ENCODE measurements at places on chromosomes 2 and 18.
A peak's percentile ranks its signal among the peaks of the same experiment; 100 is the strongest.

- no peak for DNase-seq
Measured at GRCh38 chr2:54470266-54470938, 14.3 kb downstream of the SPTBN1 start.

DNA sequence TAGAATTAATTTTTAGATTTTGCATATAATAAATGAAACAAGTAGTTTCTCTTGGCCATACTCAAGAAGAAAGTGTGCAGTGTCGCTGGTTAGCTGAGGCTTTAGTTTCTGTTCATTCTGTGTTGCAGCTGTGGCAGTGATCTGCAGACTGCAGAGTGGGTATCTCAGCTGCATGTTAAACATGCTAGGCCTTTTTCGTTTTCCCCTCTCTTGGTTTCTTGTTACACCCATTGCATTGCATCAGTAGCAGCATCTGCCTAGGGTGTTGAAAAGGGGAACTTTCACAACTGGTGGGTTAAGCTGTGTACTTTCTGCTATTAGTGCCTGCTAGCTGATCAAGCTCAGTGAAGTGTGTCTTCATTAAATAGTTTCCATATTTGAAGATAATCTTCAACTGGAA lies 51.3 kb downstream of the ACSL3 start:
- peak; percentile 85 for DNase-seq

- peak; percentile 16 for DNase-seq
Measured at GRCh38 chr2:219627103-219628100, at the start of gene SLC4A3. SLC4A3 (plus strand) TSS chr2:219627630; CDS start chr2:219627993, 363 bp downstream.

- DNase-seq = no peak
Measured at GRCh38 chr2:62741127-62741526, 35.6 kb downstream of the EHBP1 start.

DNA sequence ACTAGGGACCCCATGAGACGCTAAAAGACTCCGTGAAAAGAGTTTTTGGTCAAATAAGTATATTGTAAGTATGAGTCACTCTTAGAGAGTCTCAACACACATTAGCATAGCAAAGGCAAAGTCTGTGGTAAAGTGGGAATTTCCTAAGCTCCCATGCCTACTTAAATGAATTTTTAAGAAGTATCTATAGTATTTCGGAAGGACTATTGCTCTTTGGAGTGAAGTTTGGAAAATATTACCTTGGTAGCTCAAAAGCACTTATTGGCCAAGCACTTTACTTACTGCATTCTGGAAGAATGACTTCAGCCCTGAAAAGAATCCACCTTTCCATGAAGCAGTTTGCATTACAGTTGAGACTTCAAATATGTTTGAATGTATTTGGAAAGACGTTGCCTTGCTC lies 57.1 kb downstream of the CAVIN2 start:
- no peak for DNase-seq

- no peak for DNase-seq
Measured at GRCh38 chr2:205175831-205176230, 506.5 kb upstream of the NRP2 start.

DNA sequence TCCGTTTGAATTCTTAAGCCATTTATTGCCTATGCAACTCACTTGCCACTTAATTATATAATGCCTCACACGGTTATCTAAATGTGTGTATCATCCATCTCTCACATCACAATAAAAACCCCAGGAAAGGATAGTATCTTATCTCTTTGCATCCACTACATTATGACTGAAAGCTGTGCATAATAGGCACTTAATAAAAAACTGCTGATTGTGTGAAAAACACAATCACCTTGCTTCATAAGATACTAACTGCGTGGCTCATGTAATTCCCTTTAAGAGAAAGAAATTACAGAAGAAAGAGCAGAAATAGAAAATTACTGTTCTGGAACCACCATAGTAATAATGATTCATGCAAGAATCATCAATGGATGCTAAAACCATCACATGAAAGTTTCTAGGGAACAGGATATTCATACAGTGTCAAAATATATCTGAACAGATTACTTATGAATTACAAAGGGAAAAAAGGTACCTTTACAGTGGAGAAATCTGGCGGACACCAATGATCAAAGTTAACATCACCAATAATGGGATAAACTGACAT lies 29.3 kb downstream of the CUL3 start:
- no peak for DNase-seq

GRCh38 chr2:75833386-75833785 lies 122.7 kb upstream of the GCFC2 start:
- no peak for DNase-seq

DNA sequence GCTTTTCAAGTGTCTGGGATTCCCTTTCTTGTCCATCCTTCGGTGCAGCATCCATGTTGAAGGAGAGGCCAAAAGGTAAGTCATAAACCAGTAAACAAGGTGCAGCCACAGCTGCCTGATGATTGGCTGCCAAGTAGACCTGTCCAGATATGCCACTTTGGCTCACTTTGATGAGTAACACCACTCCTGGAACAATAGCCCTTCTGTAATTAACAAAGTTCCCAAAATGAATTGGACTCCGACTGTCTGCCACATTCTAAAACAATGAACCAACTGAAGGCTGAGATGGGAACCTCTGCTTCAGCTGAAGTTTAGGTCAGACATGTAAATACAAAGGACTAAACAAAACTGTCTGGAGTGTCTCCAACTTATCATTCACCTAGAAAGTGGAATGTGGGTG lies 82.2 kb upstream of the LGALSL start:
- no peak for DNase-seq

DNA sequence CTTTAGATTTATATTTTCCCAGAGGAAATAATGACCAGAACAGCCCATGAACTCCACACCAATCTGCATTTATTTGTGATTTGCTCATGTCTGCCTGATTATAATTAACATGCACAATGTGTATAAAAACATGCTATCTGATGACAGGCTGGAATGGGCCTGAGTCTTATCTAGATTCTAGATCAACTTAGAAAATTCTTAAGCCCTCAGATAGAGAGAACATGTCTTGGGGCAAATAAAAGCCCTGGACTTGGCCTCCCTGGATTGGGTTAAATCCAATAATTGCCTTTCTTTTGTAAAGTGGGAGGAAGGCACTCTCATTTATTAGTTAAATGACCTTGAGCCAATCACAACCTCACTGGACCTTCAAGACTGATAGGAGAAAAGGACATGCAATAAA lies 61.8 kb downstream of the EVA1A start:
- no peak for DNase-seq

- DNase-seq = no peak
Measured at GRCh38 chr2:54695378-54695777, 28.1 kb upstream of the EML6 start.

GRCh38 chr2:40512256-40512655 lies 60.4 kb upstream of the SLC8A1 start:
- DNase-seq = no peak

- no peak for DNase-seq
Measured at GRCh38 chr2:146615778-146616177, 1229.1 kb upstream of the ACVR2A start.

DNA sequence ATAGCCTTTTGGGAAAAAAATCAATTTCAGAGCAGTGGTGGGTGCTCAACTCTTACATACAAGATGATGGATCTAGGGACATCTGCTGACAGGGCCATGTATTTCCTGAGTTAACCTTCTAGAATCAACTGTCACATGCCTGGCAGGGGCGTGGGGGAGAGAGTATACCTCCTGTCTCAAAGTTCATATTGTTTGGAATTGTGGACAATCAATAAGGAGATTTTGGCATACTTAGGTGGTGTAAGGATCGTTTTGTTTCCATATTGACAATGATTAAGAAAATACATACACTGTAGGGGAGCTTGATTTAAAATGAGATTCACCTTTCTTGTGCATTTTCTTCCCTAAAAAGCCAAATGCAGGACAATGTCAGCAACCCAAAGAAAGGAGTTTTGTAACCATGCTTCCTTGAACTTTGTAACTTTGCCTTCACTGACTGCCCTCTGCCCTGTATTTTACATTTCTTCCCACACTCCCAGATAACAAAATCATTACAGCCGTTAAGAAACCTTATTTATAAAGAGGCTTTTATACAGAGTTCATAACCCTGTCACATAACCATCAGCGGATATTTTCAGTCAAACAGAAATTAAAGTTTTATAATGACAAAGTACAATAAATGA lies 88.4 kb downstream of the MEP1B start:
- DNase-seq = no peak

DNA sequence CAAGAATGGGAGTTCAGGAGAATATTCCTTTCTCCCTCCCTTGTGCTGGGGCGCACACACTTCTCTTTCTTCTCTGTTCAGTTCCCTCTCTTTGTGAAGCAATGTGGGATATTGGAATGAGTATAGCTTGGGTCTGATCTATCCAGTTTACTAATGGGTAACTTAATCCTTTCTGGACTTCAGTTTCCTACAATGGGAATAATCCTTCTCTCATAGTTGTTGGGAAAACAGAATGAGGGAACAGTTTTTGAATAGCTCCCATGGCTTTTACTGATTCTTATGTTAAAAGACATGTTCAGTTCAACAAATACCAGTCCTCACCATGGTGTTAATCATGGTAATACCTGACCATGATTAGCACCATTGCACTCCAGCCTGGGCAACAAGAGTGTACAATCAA lies 93.1 kb downstream of the ARL4C start:
- no peak for DNase-seq

DNA sequence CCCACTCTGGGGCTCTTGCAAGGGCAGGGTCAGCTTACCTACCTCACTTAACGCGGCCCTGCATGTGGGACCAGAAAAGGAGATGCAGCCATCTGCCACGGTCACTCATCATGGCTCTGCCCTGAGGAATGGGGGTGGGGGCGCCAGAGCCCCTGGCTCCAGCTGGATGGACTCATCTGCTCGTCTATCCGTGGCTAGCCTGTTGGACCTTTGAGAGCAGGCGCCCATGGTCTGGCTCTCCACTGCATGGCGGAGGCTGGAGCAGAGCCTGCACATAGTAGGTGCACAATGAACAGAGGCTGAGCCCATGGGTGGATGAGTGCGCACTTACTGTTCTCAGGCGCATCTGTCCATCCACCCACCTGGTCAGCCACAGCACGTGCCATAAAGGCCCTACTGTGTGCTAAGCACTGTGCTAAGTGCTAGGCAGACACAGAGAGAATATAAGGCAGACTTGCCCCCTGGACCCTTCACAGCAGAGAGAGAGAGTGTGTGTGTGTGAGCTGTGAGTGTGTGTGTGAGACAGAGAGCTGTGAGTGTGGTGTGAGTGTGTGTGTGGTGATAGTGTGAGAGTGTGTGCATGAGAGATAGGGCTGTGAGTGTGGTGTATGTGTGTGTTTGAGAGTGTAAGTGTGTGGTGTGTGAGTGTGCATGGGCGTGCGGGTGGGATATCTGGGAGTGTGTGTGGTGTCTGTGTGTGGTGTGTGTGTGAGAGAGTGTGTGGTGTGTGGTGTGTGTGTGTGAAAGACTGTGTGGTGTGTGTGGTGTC lies 151.3 kb downstream of the TFCP2L1 start:
- no peak for DNase-seq

DNA sequence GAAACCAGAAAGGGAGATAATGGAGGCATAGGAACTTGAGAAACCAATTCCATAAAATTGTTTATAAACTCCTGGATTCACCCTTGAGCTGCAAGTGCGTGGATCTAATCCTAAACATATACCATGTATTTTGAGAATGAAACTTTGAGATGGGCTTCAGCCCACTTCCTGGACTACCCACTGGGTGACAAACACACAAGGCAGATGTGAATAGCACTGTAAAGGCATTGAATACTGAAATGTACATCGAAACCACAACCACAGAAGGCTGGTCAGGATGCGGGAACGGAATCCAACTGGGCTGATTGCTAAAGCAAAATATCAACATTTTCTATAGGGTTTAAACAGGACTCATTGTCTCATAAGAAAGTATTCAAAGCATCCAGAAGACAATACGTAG lies 228.5 kb upstream of the ZEB2 start:
- DNase-seq = no peak
